ENCODE measurements at places on chromosomes 12 and 14.

- DNase-seq = peak; percentile 78
Measured at GRCh38 chr14:66359500-66359899, 126.7 kb upstream of the CCDC196 start.

GRCh38 chr14:100838493-100839314 is 12.8 kb downstream of the MEG3 start:
- DNase-seq = no peak

GRCh38 chr14:100865682-100866591 is 37.6 kb downstream of the RTL1 start:
- no peak for DNase-seq

DNA sequence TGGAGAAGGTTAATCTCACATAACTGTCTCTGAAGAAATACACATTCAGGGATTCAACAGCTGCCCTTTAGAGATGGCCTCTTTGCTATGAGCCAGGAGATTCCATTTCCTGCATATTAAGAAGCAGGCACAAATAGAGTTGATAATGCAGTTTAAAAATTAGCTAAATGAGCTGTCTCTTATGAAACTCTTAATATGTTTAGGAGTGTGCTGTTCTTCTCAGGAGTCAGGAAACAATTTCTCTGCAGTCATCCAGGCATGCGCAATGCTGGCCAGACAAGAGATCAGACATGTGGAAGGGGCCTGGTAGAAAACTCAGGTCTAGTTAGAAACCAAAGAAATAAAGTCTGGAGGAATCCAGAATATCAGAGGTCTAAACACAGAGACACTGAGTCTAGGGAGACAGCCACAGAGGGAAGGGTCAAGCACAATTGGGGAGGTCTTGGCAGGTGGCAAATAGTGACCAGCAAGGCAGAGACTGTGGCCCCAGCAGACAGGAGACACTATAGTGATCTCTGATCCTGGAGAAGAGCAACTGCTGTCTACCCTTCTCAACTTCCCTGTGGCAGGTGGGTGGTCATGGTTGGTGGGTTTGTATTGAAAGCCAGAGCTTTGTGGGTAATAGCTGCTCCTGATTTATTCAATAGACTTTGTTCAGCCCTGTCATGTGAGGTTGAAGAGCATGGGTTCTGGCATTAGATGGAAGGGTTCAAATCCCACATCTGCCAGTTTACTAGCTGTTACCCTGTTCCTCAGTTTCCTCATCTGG is 185.8 kb upstream of the RMST start:
- DNase-seq = no peak

GRCh38 chr12:53551889-53552291 is 44.6 kb upstream of the NPFF start:
- no peak for DNase-seq

DNA sequence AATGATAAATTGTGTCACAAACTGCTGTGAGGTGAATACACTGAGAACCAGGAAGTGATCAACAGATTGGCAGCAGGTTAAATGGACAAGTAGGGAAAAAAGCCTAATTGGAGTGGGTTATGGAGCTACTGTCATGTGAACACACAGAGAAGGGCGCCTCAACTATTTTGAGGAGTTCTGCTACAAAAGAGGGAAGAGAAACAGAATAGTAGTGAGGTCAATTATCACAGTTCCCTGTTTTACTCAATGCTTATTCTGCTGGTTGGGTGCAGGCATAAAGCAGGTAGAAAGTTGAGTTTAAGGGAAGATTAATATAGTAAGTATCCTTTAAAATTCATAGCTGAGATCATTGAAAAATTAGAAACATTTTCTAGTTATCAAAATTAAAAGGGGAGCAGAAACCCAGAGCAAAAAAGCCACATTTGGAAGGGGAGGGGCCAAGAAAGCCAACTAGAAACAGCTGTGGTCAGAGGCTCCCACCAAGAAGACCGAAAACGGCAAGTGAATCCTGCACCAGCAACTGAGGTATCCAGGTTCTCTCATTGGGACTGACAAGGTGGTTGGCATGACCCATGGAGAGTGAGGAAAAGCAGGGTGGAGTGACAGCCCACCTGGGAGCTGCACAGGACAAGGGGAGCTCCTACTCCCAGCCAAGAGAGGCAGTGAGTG is 105.7 kb downstream of the ZC3H14 start:
- DNase-seq = no peak

GRCh38 chr12:116263844-116264243 is 13.6 kb downstream of the MED13L start:
- no peak for DNase-seq

DNA sequence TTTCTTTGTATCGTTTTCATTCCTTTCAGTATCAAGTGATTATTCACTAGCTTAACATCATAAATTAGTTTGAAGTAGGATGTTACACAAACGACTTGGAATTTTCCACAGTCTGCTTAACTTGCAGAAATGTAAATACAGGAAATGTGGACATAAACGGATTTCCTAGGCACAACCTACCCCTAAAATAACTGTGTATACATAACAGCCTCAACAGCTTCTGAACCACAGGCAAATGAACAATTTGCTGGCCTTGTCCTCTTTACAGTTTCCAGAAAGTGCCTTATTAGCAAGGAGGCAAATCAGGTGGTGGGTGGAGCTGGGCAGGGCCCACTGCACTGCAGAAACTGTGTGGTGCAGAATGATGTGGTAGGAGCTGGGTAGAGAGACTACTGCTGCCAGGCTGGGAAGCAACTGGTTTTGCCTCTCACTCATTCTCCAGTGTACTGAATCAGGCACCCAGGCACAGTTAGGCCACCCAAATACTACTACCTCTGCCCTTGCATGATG is 14.1 kb downstream of the DRAM1 start:
- no peak for DNase-seq

GRCh38 chr12:102215992-102216691 is 18.5 kb upstream of the PMCH start:
- DNase-seq = peak; percentile 5

DNA sequence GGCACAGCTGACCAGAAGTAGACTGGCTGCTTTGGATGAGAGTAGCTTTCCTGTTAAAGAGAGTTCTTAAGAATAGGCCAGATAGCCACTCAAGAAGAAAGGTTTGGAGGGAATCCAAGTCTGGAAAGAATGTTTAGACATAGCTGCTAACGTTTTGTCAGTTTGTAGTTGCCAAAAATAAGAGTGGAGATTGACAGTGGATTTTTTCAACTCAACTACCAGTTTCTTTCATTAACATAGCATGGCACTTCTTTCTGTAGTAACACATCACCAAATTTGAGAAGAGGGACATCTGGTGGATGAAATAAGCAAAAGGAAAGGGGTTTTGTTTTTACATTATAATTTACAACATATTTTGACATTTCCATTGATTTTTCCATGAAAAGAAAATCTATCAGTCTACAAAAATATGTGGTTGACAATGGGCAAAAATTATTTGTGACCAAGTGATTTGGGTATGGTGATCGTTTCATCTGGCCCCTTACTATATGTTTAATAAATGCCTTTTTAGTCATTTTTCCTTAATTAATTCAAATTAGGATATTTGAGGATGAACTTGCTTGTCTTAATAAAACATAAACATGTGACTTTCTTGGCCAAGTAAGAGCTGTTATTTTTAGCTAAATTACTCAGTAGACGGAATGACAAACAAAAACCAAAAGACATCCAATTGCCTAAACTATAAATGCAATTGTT is 71.1 kb downstream of the PTPRR start:
- DNase-seq = peak; percentile 3

DNA sequence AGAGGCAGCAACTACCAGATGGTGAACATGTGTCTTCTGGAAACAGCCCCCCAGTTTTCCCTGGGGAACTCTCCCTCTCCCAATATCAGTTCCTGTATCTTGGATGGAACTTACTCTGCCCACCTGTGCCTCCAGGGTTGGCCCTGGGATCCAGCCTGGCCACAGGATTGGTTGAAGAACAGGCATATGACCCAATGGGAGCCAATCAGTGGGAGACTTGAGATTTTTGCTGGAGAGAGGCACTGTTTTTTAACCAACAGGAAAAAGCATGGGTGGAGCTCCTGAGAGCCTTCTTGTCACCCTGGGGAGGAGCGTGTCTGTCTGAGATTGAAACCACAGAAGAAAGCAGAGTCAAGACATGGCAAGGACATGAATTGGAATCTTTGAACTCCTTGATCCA is 33.6 kb upstream of the COX6A1 start:
- no peak for DNase-seq

DNA sequence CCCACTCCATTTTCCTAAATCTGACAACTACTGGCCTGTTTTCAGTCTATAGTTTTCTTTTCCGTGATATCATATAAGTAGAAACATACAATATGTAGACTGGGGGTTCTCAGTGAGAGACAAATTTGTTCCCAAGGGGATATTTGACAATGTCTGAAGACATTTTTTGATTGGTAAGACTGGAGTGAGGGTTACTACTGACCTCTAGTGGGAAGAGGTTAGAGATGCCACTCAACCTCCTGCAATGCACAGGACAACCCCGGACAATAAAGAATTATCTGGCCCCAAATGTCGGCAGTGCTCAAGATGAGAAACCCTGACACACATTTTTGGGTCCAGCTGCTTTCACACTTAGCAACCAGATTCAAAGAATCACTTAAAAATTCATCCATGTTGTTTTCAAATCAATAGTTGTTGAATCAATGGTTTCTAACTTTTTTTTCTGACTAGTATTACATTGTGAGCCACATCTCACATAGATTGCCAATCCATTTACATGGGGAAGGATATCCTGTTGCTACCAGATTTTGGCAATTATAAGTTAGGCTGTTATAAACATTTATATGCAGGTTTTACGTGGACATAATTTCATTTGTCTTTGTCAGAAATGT is 307.1 kb downstream of the RPL10L start:
- DNase-seq = peak; percentile 1

DNA sequence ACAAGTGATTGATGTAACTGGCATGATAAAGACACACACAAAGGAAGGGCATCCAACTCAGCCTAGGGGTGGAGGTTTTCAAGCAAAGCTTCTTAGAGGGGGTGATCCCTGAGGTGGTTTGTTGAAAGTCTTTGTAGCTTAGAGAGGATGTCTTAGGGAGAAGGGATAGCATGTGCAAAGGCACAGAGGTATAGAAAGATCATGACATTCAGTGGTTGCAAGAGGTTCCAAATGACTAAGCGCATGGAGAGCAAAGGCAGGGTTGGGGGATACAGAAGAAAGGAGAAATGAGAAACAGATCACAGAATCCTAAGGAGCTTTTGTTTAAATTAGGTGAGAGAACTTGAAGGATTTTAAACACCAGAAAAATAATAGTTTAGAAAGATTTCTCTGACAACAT is 5.2 kb upstream of the CCT2 start:
- no peak for DNase-seq

GRCh38 chr12:81259360-81259759 is 181.5 kb downstream of the ACSS3 start:
- DNase-seq = no peak

DNA sequence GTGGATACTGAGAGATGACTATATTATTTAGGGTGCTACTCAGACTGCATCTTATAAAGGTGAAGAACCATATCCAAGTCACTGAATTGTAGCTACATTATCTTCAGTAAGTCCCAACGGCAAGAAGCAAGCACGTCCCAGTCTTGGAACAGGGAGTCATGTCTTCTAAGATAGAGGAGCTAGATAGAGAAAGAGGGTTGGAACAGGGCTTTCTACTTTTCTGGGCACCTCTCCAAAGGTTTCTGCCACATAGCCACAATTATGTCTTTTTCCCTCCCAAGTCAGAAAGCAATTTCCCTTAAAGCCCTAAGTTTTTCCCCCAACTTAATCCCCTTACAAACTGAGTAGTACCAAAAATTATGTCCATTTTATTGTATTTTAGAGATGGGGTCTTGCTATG is 22.4 kb downstream of the MAPK1IP1L start:
- no peak for DNase-seq

GRCh38 chr14:78612666-78613065 is 442.5 kb downstream of the NRXN3 start:
- no peak for DNase-seq

GRCh38 chr12:114952573-114953271 is 268.7 kb upstream of the TBX3 start:
- DNase-seq = no peak

DNA sequence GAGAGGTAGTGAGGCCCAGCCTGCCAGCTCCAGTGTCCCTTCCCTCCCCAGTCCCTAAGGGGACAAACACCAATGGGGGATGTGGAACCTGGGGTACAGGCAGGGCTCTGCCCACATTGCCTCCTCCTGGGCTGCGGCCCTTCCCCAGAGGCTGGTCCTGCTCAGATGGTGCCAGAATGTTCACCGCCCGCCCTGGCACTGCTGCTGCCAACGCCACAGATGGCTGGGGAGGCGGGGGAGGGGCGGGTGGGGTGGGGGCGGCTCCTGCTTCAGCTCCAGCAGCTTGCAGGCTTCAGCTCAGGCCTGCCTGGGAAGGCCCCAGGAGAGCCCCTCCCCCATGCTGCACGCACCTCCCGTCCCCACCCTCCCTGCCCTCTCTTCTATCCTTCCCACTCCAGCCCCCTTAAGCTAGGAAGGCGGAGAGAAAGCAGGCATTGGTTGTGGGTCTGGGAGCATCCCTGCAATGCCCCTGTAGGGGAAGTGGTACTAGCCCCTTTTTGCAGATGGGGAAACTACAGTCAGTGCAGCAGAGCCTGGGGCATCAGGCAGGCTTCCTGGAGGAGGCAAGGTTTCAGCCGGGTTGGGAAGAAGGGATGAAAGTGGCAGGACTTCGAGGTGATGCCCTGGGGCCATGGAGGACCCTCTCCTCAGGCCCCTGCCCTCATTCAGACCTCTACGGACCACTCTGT is 2.0 kb upstream of the BEGAIN start:
- no peak for DNase-seq

DNA sequence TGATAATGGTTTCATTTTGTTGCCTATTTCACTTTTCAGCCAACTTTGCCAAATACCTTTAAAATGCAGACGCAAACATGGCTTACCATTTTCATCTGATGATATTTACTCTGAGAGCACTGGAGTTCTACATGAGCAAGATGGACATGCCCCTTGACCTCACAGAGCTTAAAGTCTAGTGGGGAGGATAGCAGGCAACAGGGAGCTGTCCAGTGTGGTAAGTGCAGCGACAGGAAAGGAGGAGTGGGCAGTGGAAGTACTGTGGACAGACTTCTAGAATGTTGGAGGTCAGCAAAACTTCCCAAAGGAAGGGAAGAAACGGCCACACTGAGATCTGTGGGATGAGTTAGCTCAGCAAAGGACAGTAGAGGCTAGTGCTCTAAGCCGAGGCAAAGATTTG is 25.3 kb downstream of the LRIG3 start:
- DNase-seq = no peak

DNA sequence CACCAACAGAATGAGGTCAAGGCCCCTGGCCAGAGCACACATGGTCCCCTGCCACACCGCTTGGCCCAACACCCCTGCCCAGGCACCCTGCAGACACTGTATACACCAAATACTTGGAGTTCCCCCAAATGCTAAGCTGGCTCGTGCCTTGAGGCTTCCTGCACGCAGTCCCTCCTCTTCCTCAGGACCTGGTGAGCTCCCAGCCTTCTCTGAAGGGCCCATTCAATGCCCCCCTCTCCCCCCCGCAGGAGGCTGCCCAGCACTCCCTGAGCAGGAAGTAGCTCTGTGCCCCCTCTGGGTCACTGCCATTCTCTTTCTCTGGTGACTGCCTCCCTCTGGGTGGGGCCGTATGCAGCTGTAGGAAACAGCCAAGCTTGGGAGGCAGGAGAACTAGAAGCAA is 75.3 kb downstream of the ITPK1 start:
- DNase-seq = no peak

- DNase-seq = no peak
Measured at GRCh38 chr14:74843653-74844052, 32.3 kb downstream of the PROX2 start.

- no peak for DNase-seq
Measured at GRCh38 chr14:52303236-52303635, 10.9 kb upstream of the PTGER2 start.

- peak; percentile 82 for DNase-seq
Measured at GRCh38 chr14:99793213-99794150, at the start of gene EML1. Gene EML1 (plus strand): TSS chr14:99793413. CDS start chr14:99793477, 64 bp downstream.
